ENCODE measurements at places on chromosomes 7 and 10.

GRCh38 chr10:122307669-122308416 is 36.7 kb downstream of the BTBD16 start:
- DNase-seq = peak; percentile 78

DNA sequence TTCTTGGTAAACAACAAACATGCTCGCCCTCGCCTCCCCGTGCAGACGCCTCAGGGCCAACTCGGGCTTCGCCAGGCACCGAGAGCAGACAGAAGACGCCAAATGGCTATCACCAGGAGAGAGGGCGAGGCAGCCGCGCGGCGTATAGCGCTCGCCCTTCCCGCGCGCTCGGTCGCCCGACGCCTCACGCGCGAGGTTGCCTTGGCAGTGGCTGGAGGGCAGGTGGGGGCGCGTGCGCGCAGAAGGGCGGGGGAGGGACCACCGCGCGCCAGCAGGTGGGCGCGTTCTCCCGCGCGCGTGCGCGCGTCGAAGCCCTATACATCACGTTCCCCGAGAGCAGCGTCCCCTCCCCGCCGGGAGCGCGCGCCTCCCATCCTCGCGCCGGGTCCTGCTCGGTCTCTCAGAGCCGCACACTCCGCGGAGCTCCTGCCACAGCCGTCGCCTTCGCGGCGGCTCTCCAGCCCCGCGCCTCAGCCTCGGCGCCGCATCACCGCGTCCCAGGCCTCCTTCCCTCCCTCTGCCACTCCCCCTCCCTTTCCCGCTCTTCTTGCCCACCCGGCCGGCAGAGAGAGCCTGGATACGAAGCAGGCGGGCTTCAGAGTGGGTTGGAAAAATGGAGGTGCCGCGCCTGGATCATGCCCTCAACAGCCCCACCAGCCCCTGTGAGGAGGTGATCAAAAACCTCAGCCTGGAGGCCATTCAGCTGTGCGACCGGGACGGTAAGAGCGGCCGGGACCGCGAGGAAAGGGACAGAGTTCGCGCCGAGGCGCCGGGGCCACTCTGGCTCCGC is at the start of gene PHYHIPL:
TSS of gene PHYHIPL (plus strand) at position 403 of the 790 bp plus-strand sequence. CDS start at position 614, 211 bp downstream.
- no peak for DNase-seq

- DNase-seq = no peak
Observed at GRCh38 chr10:11165591-11166543, 148.2 kb downstream of the CELF2 start.

- no peak for DNase-seq
Observed at GRCh38 chr7:22438994-22439393, 61.0 kb downstream of the STEAP1B start.

DNA sequence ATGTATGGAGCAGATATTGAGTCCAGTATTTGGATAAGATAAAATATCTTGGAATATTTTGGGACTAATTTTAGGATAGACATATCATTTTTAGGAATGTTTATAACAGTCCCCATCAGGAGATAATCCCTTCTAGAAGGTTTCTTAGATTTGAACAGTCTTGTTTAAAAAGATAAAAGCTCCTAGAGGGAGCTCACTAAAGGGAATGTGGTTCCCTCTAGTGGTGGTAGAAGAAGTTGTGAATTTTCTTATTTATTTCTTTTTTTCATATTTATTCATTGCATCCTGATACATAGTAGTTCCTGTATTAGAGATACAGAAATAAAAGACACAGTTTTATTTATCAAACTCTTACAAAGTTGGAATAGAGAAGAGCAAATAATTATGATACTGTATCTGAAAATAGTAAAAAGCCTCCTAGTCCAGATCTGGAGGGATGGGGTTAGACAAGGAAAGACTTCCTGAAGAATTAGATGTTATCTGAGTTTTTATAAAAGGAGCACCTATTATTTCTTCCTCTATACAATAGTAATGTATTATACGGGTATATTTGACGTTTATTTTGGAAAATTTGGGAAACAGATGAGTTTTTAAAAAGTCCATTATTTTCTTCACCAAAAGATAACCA is 24.5 kb upstream of the KLF14 start:
- no peak for DNase-seq

GRCh38 chr7:98418636-98419315 is 17.9 kb upstream of the BAIAP2L1 start:
- DNase-seq = peak; percentile 97

DNA sequence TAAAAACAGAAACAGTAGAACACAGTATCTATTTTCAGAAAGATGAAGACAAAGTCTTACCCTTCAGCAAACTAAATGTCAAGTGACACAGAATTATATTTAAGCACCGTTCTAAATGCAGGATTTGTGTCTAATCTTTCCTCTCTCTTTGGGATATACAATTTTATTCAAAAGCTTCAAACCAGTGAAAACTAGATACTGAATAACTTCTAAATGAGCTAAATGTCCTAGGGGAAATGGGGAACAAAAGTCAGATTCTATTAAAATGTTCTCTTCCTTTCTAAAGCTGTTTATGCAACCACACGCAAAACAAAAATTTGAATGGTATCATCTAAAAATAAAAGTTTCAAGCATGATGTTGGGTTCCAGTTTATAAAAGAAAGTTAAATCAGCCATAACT is 136.4 kb upstream of the AOAH start:
- DNase-seq = no peak

- no peak for DNase-seq
Observed at GRCh38 chr7:130529417-130529816, 37.5 kb downstream of the MEST start.

Data from epithelial cell of prostate (primary cell).